ENCODE measurements at places on chromosomes 3 and 15.
A peak's percentile ranks its signal among the peaks of the same experiment; 100 is the strongest.

DNA sequence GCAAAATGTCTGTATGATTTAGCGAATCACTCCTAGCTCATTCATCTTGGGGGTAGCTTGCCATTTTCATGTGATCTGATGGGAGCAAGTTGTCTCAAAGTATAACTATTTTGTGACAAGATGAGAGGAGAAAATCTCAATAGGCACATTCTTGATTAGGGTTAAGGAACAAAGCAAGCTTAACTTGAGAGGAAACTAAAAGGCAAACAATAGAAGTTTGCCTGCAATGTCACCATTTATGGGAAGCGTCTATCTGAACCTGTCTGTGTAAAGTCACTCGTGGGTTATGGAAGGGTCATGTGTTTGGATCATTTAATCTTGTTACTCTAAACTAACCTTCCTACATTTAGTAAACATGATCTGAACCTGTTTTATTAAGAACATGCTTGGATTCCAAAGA is 232.5 kb downstream of the CDIN1 start:
- DNase-seq: no peak

GRCh38 chr15:40754883-40755811 is at the start of gene RMDN3:
Gene RMDN3, minus strand, starts transcription at chr15:40755254. Its CDS starts 471 bp downstream, at chr15:40754783.
- peak; percentile 96 for DNase-seq

DNA sequence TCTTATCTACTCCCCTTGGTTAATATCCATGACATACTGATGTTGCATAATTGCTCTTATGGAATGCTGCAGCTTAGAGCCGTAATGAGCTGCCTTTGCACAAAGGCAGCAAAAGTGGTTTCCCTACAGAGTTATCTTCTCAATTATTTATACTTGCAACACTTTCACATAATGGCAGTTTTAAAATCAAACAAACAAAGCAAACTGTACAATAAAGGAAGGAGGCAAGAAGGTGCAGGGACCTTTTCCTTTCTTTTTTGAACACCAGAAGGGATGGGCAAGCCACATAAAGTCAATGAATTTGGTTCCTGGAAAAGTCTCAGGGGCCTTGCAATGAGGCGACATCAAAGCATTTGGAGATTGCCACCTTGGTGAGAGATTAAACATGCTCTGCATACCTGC is 188.0 kb downstream of the MEIS2 start:
- DNase-seq: no peak

DNA sequence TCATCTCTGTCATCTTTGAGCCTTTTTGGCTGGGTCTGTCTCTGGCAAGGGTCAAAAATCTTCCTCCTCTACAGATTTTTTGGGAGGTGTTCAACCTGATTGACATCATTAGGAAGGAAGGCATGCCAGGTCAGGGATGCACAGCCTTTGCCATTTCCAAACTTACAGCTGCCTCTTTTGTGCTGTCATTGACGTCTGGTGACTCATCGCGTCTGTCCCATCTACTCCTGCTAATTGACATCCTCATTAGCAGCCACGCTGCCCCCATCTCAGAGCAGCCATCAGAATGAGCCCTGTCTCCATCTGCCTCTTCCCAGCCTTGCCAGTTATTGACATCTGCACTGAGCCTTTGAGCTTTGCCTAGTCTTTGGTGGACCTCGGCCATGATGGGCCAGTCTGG is 53.0 kb downstream of the PDIA5 start:
- DNase-seq: no peak

DNA sequence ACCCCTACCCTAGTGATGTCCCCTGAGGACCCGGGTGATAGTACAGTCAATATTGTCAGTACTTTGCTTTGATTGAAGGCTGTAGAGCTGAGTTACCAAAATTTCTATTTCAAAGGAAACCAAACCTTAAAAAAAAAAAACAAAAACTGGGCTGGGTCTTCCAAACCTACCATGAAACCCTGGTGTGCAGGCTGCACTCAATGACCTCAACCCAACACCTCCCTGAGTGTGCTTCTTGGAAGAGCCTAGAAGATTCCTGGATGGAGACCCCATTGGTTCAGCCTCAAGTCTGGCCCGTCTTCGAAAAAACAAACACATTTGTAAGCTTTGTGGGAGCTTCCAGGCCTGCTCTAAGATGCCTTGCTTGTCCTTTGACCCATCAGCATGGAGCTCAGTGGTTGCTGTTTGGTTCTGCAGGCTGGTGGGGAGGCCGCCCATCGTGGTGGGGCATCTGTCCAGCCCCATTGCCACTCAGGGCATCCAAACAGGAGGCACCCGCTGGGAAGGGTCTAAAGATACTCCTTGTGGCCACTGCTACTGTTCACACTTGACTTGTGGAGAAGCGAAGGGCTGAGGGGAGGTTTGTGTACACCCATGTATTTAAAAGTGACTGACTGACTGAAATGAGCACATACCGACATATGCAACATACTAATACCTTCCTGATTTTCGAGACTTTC is 32.2 kb downstream of the CRTAP start:
- no peak for DNase-seq

- no peak for DNase-seq
Measured at GRCh38 chr15:64502151-64502550, 41.8 kb downstream of the ZNF609 start.

- DNase-seq: no peak
Measured at GRCh38 chr15:69748131-69748530, 295.5 kb downstream of the RPLP1 start.

Data from stimulated activated naive CD8-positive, alpha-beta T cell treated with anti-CD3 and anti-CD28 coated beads, Interleukin-15, Interleukin-2, amounts not matched to agents 100 U/mL and 50 U/mL, for 24 hours (primary cell).